ENCODE measurements at places on chromosomes 1 and 21.

DNA sequence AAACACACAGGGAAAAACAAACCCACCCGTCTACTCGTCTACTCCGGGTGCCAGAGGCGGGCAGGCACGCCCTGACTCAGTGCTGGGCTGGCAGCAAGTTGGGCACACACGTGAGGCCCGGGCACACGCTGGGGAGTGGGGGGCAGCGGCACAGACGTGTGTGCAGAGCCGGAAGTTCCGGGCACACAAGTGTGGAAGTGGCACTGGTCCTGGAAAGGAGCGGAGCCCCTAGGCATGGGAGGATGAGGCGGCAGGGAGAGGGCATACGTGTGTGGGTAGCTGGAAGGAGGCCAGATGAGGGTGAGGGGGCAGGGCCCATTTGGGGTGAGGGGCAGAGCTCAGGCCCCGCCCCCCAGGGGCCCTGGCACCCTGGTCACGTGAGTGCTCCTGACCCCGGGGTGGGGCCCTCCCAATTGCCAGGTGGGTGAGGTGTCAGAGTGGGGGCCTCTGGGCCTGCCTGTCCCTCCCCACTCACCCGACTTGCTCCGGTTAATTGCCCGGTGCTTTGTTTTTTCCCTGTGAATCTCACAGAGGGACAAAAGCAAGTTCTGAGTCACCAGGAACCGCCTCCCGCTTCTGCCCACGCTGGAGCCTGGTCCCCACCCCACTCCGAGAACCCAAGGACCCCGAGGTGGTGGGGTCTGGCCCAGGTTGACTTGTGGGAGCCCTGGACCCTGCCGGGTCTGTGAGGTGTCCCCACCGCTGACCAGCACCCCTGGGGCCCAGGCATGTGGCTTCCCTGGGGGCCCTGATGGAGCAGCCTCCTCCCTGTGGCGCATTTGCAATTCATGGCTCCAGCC, 104.8 kb upstream of the CASZ1 start:
- no peak for DNase-seq

DNA sequence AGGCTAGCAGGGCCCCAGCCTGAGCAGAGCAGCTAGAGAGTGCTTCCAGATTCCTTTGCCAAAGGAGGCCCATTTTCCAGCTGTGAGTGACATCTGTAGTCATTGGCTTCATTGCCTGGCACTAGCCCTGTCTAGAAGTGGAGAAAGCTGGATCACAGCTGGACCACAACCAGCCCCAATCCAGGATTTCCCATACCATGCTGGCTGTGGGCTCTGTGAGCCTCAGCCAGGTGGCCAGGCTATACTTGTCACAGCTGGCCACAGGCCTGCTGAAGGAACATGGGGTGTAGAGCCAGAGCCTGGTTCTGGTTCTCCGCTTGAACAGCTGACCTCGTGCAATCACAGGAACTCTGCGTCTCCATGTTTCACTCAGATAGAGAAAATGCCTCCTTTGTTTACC, 36.6 kb downstream of the RIMKLA start:
- DNase-seq, result no peak

DNA sequence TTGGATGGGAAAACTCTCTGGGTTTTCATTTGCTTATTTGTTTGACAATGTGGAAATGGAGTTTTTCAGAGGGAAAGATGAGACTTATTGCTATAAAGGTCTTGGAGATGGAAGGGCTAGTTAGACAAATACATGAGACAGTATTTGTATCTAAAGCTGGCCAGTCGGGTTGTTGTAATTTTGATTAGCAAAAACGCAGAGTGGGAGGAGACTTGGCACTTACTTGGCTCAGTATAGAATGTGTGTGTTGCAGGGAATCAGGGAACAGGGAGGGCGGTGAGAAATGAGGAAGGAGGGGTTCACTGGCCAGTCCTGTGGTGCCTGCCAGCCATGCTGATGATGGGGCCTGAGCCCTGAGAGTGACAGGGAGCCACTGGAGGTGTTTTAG, 6.0 kb upstream of the FOXE3 start:
- DNase-seq, result no peak

- no peak for DNase-seq
Observed at GRCh38 chr1:114118351-114118990, 35.2 kb downstream of the SYT6 start.

DNA sequence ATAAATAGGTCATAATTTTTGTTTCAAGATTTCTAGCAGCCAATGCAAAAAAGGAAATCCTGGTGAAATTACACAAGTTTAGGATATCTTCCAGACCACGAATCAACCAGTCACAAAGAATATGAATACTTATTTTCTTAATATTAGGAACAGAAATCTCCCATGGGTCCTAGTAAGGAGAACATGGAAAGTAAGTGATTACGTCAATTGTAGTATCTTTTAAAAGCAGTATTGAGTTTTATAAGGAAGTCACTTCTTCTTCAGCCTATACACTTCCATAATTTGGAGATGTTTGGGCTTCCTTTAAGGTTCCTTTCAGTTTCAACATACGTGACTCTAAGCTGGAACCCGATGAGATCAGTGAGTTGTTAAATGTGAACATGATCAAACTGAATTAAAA, 534.5 kb downstream of the USP25 start:
- no peak for DNase-seq

DNA sequence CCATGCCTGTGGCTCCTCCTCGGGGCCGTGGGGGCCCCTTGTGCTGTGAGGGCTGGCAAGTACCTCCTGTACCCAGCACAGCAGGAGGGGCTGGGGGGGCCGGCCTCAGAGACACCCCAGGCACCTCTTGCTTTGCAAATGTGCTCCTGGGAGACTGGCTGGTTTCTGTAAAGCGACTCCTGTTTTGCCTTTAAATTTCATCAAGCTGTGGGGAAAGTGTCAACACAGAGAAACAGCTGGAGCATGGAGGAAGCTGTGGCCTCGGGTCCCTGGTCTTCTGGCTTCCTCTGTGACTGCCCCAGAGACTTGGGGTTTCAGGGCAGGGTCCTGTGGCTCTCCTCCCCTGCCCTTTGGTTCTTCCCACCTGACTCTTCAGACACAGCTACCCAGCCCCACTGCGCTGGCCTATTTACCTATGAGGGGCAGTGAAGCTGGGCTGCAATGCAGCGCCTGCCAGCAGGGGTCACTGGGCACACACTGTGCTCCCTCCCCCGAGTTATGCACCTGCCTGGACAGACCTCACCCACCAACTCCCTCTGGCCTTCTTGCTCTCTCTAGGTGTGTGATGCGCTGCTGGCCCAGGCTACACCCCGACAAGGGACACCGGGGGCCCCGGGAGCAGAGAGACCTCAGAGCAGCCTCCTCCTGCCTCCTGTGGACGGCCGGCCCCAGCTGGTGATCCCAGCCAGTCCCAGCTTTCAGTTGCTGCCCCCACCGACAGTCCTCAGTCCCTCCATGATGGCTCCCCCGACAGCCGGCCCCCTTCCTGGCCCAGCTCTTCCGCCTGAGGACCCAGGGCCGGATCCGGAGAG, 17.6 kb upstream of the PEX10 start:
- no peak for DNase-seq

- no peak for DNase-seq
Observed at GRCh38 chr1:156366378-156367166, 2.4 kb upstream of the RHBG start.

DNA sequence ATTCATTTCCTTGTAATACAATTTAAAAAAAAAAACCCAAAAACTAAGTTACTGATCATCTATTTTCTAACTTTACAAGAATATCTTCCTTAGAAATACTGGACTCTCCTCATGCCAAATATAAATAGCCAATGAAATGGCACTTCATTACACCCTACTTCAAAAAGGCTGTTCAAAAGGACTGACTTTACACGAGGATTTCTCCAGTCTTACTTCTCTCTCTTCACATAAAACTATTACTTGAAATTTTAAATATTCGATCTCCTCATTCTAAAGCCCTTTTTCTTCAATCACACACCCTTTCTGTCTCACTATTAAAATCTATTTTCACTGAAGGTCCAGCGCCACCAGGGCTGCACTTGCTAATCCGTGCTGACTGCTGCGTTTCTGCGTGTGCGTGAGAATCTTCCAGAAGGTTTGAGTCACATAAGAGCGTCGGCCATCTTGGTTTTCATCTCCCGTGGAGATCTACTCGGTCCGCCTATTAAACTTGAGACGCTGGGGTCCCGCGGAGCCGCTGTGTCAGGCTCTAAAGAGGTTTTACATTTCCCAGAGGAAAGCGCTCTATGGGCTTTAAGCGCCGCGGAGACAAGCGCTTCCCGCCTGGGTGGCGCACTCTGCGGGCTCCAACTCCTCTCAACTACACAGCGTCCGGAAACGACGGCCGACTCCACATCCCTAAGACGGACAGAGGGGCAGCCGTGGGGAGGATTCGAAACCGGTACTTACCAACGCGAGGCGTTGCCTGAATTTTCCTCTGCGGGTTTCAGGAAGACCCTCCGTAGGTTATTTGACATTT, 631 bp downstream of the LRIF1 start:
- peak; percentile 48 for DNase-seq

DNA sequence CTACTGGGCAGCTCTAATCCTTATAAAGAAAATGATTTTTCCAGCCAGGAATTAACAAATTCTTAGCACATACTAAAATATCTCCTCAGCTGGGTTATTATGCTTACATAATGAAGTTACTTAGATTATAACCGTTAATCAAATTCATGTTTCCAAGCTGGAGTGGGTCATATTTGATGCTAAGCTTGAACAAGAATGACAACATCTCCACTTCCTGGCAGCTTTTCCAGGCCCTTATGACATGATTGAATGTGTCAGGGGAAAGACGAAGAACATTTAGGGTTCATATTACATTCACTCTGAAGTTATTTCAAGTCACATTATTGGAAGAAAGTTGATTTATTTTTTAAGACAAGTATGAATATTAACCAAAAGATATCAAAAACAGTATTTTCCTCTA, 333.7 kb downstream of the PCP4 start:
- no peak for DNase-seq

DNA sequence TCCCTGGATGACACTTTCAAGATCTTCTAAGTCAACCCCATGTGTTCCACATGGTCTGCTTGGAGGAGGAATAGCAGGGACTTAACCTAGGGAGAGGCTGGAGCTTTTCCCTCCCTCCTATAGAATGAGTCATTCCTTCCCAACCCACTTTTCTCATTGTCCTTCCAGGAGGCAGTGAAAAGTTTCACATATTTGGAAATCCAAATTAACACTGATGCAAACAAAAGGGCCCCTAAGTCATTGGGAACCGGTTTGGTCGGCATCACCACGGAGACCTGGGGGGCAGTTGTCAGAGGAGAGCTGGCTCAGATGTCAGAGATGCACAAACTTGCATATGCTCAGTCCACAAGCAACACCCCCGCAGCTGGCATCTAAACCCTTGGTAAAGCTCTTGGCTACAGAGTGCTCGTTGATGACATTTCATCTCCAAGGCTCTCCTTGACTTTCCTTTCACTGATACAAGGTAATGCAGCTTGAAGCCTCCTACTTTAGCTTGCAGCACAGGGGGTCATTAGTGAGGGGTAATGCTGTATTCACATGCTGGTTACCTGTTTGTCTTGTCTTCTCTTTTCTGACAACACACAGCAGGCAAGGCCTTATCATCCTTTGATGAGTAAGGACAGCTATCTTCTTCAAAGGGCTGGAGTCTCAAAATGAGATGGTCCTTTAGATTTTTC, 12.3 kb upstream of the LRRC8D start:
- DNase-seq, result no peak

All from stimulated activated CD4-positive, alpha-beta T cell treated with anti-CD3 and anti-CD28 coated beads, Interleukin-4, amount 100 ng/mL, for 1 hour (primary cell).